Retinal pigment epithelial cell (primary cell): ENCODE measurements at places on chromosomes 16 and 17.
A peak's percentile ranks its signal among the peaks of the same experiment; 100 is the strongest.

- DNase-seq, result no peak
Observed at GRCh38 chr17:14827396-14827919, 437.7 kb downstream of the PMP22 start.

- DNase-seq, result no peak
Observed at GRCh38 chr16:67999985-68000384, 701 bp upstream of the DPEP2 start.

- DNase-seq, result no peak
Observed at GRCh38 chr16:10897134-10897533, 20.1 kb downstream of the CIITA start.

- no peak for DNase-seq
Observed at GRCh38 chr16:26453215-26453614, 613.5 kb upstream of the C16orf82 start.

DNA sequence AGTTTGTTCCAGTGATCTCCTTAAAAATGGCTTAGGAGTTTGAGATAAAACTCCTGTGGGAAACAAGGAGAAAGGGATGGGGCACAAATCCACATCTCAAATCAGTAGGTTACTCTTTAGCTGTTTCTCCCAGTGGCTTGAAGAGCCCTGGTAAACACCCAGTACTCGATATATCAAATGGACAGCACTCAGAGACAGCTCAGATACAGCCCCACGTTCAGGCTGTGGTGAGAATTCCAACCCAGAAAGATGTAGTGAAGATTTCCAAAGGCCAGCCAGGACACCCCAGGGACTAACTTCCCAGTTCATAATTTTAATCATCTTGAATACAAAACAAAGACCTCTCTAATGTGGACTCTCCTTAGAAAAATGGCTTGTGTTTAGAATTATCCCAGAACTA lies 6.4 kb upstream of the VEZF1 start:
- no peak for DNase-seq

GRCh38 chr16:51166091-51166490 lies 15.0 kb upstream of the SALL1 start:
- no peak for DNase-seq

DNA sequence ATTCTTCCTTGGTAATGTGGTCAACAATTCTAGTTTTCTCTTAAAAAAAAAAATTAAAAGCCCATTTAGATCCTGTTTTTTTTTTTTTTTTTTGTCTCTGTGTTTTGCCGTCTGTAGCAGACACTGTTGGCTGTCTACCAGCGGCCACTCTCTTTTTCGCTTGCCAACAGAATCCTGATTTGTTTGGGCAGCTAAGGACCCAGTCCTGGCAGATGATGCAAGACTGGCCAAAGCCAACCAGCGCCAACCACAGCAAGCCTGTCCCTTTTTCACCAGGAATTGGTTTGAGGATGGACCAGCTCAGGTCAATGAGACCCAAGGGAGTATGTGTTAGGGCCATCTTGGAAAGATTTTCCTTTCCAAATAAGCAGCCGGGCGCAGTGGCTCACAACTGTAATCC lies 28.2 kb downstream of the ST3GAL2 start:
- no peak for DNase-seq

- no peak for DNase-seq
Observed at GRCh38 chr17:66834919-66835454, at the start of gene CACNG5. CACNG5 (plus strand) TSS chr17:66835117; CDS start chr17:66877333, 42,216 bp downstream.

- DNase-seq, result peak; percentile 76
Observed at GRCh38 chr16:84603140-84603816, 14.6 kb downstream of the COTL1 start.

DNA sequence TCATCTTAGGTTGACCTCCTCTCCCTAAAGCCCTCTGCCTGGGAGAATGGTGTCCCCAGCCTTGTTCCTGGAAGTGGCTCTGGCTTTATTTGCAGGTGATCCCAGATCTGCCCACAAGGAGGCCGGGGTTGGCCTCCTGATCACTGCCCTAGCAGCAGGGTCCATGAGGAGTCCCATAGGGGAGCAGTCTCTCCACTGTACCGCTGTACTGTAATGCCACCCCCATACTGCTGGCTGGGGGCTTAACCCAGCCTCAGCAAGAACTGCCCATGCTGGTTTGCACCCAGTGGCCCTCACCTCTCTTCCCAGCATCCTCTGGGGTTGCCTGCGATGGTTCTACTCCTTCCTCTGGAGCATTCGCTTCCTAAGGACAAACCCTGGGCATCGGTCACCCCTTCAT lies 39.1 kb downstream of the PSME3IP1 start:
- DNase-seq, result no peak

DNA sequence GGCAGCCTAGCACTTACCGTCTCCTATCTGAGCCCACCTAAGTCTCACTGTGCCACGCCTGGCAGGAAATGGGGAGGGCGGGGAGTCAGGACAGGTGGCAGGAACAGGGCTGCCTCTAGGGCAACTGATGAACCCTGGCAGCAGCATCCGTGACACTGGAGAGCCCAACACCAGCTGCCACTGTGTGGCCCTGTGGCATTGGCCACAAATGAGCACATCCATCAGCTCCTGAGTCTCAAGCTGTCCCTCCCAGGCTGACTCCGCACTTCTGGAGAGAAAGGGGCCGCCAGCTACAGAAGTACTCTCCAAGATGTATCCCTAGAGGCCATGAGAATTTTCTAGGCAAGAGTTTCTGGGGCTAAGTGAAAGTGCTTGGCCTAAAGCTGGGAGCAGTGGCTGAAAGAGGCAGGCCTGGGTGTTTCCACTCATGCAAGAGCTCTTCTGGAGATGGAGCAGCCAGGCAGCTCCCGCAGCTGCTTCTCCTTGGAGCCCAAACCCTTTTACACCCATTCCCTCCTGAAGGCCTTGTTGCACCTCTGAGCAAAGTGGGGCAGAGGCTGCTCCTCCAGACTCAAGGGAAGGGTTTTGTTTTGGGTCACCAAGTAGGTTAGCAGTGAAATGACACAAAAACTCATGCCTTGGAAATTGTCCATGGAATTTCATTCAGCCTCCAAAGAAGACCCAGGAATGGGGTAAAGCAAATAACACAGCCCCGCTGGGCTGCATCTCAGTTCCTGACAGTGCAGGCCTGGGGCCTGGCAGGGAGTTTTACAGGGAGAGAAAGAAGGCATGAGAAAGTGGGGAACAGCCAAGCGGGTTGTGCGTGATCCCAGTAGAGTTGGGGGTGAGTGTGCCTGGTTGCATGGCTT lies 25.8 kb downstream of the PEMT start:
- no peak for DNase-seq

GRCh38 chr17:55383771-55384642 lies 37.6 kb downstream of the MMD start:
- peak; percentile 7 for DNase-seq

- no peak for DNase-seq
Observed at GRCh38 chr16:53071748-53072301, 17.0 kb downstream of the CHD9 start.

- no peak for DNase-seq
Observed at GRCh38 chr16:52399116-52399515, 147.8 kb downstream of the TOX3 start.

DNA sequence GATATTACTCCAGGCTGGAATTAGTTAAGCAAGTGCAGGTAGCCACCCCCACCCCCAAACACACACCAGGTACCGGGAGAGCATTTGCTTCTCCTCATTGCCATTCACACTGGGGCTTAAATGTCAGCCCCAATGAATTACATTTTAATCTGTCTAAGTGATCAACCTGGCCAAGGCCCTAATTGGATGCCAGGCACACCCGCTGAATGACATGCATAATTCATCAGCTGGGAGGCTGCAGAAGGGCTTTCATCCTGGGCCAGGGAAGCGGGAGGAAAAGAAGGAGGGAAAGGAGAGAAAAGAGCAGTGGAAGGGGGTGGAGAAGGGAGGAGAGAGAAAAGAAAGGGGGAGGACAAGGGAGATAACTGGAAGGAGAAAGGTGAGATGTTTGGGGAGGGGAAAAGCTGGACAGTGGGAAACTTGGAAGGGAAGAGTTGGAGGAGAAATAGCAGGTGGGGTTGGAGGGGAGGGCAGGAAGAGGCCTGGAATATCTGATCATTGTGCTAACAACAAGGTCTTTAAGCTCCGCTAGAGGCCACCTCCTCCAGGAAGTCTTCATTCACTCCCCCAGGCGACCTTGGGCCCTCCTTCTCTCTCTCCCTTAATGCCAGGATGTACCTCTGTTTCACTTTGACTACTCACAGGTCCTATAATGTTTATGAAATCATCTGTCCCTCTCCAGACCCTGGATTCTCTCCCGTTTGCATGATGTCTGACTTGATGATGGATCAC lies 40.1 kb upstream of the CES5A start:
- no peak for DNase-seq

GRCh38 chr17:38568845-38569510 lies 36.8 kb downstream of the SRCIN1 start:
- no peak for DNase-seq

- no peak for DNase-seq
Observed at GRCh38 chr17:48074322-48075081, 26.3 kb downstream of the NFE2L1 start.

DNA sequence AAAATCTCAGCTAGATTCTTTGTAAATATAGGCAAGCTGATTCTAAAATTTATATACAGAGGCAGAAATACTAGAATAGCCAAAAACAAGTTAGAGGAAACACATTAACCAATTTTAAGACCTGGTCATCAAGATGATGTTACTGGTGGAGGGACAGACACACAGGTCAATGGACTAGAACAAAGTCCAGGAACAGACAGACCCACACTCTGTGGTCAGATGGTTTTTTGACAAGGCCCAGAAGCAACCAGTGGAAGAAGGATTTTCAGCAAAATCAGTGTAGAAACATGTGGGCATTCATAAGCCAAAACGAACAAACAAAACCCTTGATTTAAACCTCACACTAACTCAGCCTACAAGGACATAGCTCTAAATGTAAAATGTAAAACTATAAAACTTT lies 99.7 kb upstream of the METRNL start:
- no peak for DNase-seq

DNA sequence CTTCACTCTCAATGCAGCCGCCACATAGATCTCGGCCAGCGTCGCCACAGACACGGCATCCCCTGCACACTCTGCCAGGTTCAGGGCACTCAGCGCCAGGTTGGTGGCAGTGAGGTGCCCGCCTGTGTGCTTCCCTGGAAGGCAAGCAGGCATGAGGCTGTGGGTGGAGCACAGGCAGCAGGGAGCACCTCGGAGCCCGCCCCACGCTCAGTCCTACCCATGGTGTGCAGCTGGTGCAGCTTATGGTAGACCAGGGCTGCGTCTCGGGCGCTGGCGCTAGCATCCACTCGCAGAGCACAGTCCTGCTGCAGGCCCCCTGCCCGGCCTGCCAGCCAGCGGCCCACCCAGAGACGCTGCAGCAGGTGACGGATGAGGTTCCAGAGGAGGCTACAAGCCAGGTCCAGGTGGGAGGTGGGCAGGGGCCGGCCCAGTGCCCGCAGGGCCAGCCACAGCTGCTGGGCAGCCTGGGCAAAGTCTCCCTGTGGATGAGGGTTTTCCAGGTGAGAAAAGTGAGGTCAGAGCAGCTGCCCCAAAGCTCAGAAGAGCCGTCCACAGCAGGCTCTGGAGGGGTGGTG lies 20.5 kb downstream of the SREBF1 start:
- DNase-seq, result no peak

- no peak for DNase-seq
Observed at GRCh38 chr17:34246881-34247280, 8.2 kb upstream of the CCL2 start.

- DNase-seq, result no peak
Observed at GRCh38 chr16:58628845-58629732, 537 bp downstream of the CNOT1 start.

GRCh38 chr16:57862698-57863433 lies 60.6 kb upstream of the KIFC3 start:
- no peak for DNase-seq

DNA sequence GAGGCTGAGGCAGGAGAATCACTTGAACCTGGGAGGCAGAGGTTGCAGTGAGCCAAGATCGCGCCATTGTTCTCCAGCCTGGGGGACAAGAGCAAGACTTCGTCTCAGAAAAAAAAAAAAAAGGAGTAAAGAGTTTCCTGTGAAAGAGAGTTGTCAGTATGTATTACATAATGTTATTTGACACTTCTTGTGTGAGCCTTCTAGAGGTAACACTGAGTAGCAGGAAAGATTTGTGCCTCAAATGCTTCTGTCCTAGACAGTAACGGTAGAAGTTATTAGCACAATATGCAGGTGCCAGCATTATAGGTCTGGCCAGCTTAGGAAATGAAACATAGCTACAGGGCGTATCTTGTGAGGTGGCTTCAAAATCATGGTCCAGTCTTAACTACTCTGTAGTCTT lies 6.2 kb downstream of the RPS6KB1 start:
- no peak for DNase-seq

- no peak for DNase-seq
Observed at GRCh38 chr17:10558049-10558448, 8.6 kb upstream of the MYH2 start.

DNA sequence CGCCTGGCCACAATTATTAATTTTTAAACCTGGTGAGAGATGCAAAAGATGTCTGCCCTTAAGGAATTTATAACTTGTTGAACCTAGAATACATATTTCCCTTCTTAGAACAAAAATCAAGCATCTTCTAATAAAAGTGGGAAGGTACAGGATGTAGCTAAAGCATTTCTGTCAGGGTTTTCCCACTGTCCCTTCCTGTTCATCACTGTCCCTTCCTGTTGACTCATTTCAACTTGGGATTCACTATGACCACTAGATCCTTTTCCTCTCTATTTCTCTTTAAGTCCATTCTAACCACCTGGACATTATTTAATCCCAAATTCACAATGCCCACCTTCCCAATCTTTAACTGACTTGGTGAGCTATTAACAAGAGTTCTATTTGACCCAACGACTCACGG lies 33.9 kb upstream of the CDRT4 start:
- DNase-seq, result no peak

- no peak for DNase-seq
Observed at GRCh38 chr17:17462048-17462824, 14.6 kb upstream of the MED9 start.

GRCh38 chr16:2475413-2476344 lies 752 bp downstream of the TBC1D24 start:
- DNase-seq, result no peak

- peak; percentile 12 for DNase-seq
Observed at GRCh38 chr17:69763503-69763902, 311.5 kb upstream of the KCNJ16 start.

GRCh38 chr17:7440834-7441195 lies 1.5 kb downstream of the FGF11 start:
- DNase-seq, result no peak

DNA sequence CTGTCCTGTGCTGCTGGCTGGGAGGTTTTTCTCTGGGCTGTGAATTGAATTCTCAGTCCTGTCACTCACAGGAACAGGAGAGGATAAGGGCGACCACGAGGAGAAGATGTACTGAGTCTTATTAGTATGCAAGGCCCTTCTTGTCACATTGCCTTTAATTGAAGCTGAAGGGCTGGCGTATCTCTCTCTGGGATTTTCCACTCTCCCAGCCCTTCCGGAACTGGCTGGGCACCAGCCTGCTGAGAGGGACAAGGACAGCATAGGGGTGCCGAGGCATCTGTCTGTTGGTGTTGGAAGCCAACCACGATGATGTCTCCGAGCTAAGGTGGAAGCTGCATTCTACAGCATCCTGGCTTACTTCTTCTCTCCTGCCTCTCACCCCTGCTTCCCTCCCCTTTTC lies 33.2 kb downstream of the GPRC5B start:
- no peak for DNase-seq

- DNase-seq, result no peak
Observed at GRCh38 chr16:8878523-8878911, 3.6 kb upstream of the LITAFD start.

GRCh38 chr17:6752068-6752909 lies 3.6 kb upstream of the XAF1 start:
- peak; percentile 16 for DNase-seq
